ENCODE measurements at places on chromosomes 4 and X.

- no peak for DNase-seq
Measured at GRCh38 chrX:136754651-136755050, 26.1 kb downstream of the ARHGEF6 start.

DNA sequence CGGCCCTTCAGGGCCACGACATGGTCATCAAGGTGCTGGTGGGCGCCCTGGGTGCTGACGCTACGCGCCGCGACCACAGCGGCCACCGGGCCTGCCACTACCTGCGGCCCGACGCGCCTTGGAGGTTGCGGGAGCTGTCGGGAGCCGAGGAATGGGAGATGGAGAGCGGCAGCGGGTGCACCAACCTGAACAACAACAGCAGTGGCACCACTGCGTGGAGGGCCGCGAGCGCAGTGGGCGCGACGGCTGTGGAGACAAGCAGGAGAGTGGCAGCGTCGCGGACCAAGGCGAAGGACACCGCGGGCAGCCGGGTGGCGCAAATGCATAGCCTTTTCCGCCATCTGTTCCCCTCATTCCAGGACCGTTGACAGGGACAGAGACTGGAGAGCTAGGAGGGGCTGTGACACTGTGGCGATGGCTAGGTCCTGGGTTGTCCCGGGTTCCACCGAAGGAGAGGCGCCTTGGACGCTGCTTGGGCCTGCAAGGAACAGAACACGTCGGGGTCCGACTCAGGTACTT lies 919 bp downstream of the SOWAHD start:
- no peak for DNase-seq

- DNase-seq, result no peak
Measured at GRCh38 chr4:82851885-82852750, 38.8 kb downstream of the SEC31A start.

- DNase-seq, result no peak
Measured at GRCh38 chr4:23999714-24000469, 110.0 kb upstream of the PPARGC1A start.

DNA sequence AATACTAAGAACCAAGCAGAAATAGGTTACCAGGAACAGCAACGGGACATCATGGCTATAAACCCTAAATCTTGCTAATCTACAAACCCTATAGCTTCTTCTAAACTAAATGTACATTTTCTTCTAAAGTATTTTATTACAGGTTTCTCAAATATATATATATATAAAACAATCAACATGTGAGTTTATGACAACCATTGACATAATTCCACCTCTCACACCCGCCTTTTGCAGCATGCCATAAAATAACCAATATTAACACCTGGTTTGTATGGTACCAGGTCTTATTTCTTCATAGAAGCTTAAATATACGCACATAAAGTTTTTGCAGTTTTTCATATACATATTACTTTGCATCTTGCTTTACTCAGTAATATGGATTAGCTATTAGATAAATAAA lies 955.3 kb upstream of the LCORL start:
- DNase-seq, result no peak

- no peak for DNase-seq
Measured at GRCh38 chr4:170652571-170652970, 562.8 kb upstream of the AADAT start.

- DNase-seq, result no peak
Measured at GRCh38 chr4:133157460-133158160, 8.5 kb downstream of the PCDH10 start.

DNA sequence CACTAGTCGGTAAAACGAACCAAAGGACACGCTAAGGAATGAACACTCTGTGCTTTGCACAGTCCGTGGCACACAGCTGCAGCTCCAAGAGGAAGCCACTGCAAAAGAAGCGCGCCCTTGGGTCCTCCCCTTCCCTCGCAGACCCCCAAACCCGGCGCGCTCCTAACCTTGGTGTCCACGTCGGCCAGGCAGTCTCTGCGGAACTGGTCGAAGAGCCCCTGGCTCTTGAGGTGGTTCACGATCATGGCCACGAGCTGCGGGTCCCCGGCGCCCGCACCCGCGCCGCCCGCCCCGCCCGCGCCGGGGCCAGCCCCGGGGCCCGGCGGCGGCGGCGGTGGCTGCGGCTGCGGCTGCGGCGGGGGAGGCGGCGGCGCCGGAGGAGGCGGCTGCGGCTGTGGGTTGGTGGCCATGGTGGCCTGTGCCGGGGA lies 333 bp downstream of the BOD1L1 start:
- DNase-seq, result no peak

- no peak for DNase-seq
Measured at GRCh38 chr4:73988061-73988460, at the start of gene PPBP. PPBP (minus strand) TSS chr4:73988190; CDS start chr4:73988103, 87 bp downstream.

GRCh38 chr4:2092669-2093053 lies 33.5 kb downstream of the NAT8L start:
- no peak for DNase-seq

DNA sequence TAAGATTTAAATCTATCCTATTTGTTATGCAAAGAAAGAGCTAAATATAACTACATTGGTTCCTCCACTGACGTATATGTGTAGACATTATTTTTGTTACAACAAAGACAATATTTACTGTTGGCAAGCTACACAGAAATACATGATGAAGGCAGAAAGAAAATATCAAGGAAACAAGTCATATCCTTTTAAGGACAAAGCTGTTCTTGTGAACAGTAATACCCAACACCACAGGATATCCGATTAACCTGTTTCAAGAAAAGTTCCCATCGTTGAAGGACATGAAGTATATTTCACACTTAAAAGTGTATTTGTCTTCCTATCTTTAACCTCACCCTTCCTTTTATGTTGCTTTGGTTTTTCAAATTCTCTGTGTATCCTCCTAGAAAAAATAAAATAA lies 235.8 kb upstream of the AADAT start:
- no peak for DNase-seq

GRCh38 chrX:154056770-154057241 lies 37.1 kb upstream of the IRAK1 start:
- DNase-seq, result no peak

DNA sequence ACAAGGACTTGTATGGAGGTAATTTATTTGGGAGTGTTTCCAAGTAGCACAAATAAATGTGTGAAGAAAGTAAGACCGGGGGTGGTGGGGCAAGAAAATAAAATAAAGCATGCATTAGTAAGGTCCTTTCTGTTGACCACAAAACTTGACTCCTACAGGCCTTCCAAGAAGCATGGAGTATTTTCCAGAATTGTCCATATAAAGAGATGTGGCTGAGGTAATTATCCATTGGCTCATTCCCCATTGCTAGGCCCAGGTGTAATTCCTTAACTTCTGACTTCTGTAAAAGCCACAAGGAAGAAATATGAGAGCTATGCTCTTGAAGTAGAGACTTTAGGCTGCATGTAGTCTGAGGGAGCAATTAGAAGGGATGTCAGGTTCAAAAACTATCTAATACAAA lies 430.5 kb upstream of the PABPC4L start:
- DNase-seq, result no peak

DNA sequence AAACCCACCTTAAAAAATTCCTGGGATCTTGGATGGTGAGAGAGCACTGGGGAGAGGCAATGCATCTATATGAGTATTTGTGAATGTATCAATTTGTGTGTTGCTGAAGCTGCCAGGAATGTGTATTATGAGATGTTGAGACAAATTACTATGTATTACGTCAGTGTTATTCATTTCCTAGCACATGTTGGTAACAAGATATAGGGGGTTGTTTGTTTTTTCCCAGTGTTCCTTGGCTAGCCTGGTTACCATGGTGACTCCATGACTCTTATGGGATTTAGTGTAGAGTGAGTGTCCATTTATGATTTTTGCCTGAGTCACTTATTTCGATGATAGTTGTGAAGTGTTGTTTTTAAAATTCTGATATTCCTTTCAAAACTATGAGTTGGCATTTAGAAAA lies 65.6 kb downstream of the RAB40A start:
- DNase-seq, result no peak

- DNase-seq, result peak; percentile 31
Measured at GRCh38 chr4:107736924-107737448, 17.0 kb upstream of the PAPSS1 start.

- DNase-seq, result no peak
Measured at GRCh38 chr4:164615964-164616363, 138.0 kb upstream of the SMIM31 start.

GRCh38 chrX:292900-293897 lies 12.0 kb downstream of the PLCXD1 start:
- DNase-seq, result no peak

- peak; percentile 27 for DNase-seq
Measured at GRCh38 chrX:103919270-103919637, 43.2 kb upstream of the TMSB15B start.

DNA sequence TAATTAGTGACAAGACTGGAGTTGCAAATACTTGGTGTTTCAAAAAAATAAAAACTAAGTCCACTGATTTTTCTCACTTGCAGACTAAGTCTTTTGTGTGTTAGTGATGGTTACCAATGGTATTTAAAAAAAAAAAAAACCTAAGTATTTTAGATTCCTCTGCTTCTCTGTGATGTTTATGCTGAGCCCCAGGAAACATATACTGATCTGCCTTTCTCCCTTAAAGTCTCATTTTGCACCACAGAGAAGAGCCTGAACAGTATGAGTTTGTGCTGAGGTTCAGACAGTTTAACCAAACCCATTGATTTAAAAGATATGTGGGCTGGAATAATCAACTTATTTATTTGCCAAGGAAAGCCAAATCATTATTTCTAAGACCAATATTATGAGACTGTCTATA lies 1305.0 kb downstream of the PCDH18 start:
- DNase-seq, result no peak

DNA sequence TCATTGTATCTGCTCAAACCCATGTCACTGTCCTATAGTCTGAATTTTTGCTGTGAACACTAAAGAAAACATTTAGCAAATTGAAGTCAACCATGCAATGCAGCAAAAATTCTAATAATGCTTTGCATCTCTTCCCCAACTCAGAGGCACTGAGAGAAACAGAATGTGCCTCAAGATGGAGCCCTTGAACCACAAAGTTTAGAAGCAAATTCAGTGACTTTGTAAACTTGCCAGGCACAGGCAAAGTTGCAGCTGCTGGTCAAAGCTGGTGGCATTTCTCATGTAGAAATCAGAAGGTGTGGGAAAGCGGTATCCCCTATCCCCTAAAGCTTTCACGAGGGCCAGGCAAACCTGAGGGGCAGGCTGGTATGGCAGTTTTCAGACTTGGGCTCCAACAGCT lies 121.7 kb upstream of the DIPK2B start:
- peak; percentile 2 for DNase-seq

- DNase-seq, result no peak
Measured at GRCh38 chr4:119977076-119977940, 89.3 kb downstream of the MAD2L1 start.

- DNase-seq, result no peak
Measured at GRCh38 chr4:17895481-17895880, 84.7 kb downstream of the NCAPG start.

DNA sequence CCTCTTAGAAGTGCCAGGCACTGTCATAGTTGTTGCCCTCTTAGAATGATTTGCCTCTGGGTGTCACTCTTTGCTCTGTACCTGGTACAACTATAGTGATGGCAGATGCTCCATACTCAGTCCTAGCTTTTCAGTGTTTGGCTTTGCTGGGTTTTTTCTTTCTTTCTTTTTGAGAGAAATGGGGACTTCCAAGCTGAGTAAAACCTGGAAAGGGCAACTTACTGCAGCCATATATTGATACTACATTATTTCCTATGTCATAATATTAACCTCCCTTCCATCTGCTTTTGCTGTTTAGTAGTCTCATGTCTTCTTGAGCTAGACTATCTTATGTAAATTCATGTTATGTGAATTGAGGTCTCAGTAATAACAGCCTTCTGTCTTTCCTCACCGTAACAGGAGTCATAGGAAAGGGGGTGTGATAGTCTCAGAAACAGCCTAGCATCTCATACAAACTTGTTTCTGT lies 49.0 kb downstream of the NIPAL1 start:
- DNase-seq, result no peak

DNA sequence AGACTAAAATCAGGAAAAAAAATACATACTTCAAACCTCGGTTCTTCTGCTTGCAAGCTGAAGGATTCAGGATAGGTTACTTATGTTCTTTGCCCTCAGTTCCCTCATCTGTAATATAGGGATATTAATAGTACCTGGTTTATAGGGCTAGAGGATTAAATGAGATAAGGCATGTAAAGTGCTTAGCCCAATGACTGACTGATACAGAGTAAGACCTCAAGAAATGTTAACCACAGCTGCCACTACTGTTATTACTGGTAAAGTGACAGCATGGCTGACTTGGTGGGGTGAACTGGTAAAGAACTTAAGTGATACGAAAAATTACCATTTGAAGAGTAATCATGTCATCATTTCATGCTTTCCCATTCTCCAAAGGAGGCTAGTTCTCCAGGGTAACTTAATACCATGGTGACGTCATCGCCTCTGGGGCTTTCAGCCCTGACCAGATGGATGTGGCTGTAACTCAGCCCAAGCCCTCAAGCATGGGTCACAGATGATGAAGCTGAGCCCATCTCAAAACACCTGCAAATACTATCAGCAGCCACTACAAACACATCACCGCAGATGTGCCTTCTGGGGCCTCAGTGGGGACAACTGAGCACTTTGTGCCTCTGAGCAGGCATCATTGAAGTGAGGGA lies 44.5 kb upstream of the SCML1 start:
- DNase-seq, result no peak

- DNase-seq, result no peak
Measured at GRCh38 chr4:174189392-174190015, 94.0 kb downstream of the FBXO8 start.

GRCh38 chr4:2049811-2050210 lies 9.3 kb upstream of the NAT8L start:
- no peak for DNase-seq

GRCh38 chrX:153603131-153603656 lies 4.3 kb upstream of the CCNQ start:
- no peak for DNase-seq

GRCh38 chr4:23946299-23946698 lies 56.5 kb upstream of the PPARGC1A start:
- DNase-seq, result no peak

- DNase-seq, result no peak
Measured at GRCh38 chrX:71954458-71954857, 43.8 kb downstream of the NHSL2 start.

GRCh38 chrX:72569786-72570185 lies 2.9 kb downstream of the HDAC8 start:
- no peak for DNase-seq

DNA sequence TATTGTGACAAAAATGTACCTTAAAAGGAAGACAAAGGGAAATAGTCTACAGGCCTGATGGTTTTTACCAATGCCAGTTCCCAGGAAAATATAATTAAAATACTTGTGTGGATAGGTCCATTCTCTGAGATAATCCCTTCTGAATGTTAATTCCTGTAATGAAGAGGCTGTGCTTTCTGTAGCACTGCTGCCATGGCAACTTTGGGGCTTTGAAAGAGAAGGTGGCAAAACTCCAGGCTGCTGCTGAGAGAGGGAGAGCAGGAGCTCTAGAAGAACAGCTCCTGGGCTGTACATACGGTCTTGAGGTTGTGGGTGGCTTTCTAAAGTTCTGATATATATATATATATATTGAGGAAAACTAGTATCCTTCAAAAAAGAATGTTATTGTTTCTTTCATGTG lies 125.4 kb downstream of the PDLIM5 start:
- no peak for DNase-seq

GRCh38 chr4:80112236-80112635 lies 39.2 kb upstream of the ANTXR2 start:
- DNase-seq, result no peak

Data from activated naive CD4-positive, alpha-beta T cell treated with Interleukin-2 at 50 U/mL for 16 hours (primary cell).